Epithelial cell of esophagus (primary cell): ENCODE measurements at places on chromosomes 12 and 14.

GRCh38 chr12:5745251-5745888 lies 199.7 kb downstream of the ANO2 start:
- DNase-seq = peak; percentile 24

GRCh38 chr14:91780452-91780851 lies 48.6 kb upstream of the CATSPERB start:
- no peak for DNase-seq

DNA sequence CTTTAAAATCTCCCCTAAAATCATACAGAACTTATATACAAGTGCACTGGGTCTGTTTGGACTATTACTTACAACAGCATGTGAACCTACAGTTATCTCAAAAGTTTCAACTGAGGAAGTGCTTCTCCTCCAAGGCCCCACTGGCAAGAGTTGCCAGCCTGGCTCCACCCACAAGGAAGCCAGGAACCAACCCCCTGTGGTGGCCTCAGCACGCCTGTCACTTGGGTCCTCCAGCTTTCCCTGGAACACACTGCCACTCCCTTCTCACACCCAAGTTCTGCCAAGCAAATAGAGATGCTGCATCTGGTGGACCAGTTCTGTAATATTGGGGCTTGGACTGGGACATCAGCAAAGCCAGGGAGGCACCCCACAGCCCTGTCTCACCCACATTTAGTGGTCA lies 115.4 kb downstream of the GCH1 start:
- no peak for DNase-seq

DNA sequence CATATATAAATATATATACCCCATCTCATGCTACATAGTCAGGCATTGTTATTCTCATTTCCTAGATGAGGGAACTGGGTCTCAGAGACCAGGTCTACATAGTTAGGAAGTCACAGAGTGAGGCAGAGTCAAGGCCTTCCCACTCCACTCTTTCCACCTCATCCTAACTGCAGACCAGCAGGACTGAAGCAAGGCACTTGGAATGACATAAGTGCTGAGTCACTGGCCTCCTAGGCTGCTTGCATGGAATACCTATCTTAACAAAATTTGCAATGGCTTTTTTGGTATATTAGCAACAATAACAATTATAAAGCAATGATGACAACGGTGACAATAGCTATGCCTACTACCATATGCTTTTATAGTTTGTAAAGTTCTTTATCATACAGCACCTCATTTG lies 5.4 kb upstream of the ANO4 start:
- DNase-seq = peak; percentile 69

- DNase-seq = peak; percentile 71
Measured at GRCh38 chr14:34711169-34711568, 3.2 kb downstream of the CFL2 start.
